ENCODE measurements at places on chromosomes 2 and 18.

- no peak for DNase-seq
These were observed 59.2 kb upstream of the PEX13 start for GRCh38 chr2:60958361-60958760.

DNA sequence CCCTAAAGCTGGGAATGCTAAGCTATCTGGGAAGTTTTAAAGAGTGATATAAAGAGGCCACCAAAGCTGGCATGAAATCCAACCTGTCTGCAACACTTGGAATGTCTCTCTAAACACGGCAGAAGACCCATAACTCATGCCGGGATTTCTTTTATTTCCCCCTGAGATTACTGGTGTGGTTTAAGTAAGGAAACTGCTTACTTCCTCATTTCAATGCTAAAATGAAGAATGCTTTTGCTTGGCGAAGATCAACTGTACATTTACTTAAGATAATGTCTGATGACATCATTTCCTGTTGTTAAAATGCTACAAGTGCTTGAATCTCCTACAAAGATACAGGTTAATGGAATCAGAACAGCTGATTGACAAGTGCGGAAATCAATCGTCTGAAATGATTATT, 353.8 kb upstream of the SALL3 start:
- no peak for DNase-seq

GRCh38 chr2:235371018-235371417, 122.8 kb upstream of the AGAP1 start:
- DNase-seq = no peak

- DNase-seq = no peak
These were observed 118.7 kb downstream of the KLHL29 start for GRCh38 chr2:23503682-23504081.

DNA sequence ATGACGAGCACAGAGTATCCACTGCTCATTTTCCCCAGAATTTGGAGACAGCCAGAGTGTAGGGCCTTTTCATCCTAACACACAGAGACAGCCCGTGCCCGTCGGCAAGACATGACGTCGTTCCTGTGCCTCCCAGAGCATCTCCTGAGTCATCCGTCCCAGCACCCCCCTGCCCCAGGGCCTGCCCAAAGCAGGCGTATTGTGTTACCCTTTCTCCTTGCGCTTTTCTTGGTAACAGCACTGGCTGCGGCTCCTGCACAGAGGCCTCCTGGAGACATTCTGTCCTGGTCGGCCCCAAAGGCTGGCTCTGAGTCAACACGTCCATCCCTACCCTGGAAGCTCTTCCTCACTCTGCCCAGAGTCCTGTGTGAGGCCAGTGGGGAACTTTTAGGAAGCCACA, 217.1 kb downstream of the KLHL29 start:
- no peak for DNase-seq

DNA sequence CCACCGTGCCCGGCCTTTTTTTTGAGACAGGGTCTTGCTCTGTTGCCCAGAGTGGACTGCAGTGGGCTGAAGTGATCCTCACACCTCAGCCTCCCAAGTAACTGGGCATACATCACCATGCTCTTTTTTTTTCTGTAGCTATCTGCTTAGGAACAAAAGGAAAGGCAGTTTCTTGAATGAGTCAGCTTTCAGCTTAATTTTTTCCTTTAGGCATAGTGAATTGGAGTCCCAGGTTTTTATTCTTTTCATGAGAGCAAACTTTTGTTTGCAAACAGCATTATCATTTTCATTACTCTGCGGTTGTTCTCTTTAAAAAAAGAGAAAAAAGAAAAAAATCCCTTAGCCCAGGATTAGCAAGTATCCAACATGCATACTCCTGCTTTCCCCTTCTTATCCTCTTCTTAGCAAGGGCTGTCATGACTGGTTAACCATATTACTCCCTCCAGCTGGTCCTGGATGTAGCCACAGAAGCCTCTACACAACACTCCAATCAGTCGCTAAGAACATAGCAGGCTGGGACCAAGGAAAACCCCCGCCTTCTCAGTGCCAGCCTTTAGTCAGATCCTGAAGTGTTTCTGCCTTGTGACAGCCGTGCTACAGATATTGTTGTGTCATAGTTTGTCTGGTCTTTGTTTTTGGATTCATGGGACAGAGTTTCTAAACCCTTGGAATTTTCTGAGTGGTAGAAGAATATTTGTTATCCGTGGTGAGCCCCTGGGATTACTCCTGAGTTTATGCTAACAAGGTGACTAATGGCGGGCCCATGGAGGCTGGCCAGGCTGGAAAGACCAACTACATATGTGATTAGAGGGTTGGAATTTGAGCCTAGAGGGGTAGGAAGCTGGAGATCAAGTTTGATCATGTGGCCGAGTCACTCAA, 23.3 kb upstream of the ST3GAL5 start:
- no peak for DNase-seq

Measured in activated CD4-positive, alpha-beta T cell treated with anti-CD3 and anti-CD28 coated beads, Interleukin-10, Interleukin-2, amounts not matched to agents 100 ng/mL and 50 ng/mL, durations not matched to agents 16 hours and 8 hours (primary cell).